Dermis blood vessel endothelial cell (primary cell): ENCODE measurements at places on chromosomes 13 and 19. TPM values are rescaled to one million over a fixed set of nuclear protein-coding genes. Genes with fewer than 3 reads are reported as not detected.

- no peak for DNase-seq
These were observed 216.3 kb upstream of the PRR20A start for GRCh38 chr13:56924401-56924800.

- no peak for DNase-seq
These were observed 489.1 kb downstream of the DIAPH3 start for GRCh38 chr13:59674616-59675015.

DNA sequence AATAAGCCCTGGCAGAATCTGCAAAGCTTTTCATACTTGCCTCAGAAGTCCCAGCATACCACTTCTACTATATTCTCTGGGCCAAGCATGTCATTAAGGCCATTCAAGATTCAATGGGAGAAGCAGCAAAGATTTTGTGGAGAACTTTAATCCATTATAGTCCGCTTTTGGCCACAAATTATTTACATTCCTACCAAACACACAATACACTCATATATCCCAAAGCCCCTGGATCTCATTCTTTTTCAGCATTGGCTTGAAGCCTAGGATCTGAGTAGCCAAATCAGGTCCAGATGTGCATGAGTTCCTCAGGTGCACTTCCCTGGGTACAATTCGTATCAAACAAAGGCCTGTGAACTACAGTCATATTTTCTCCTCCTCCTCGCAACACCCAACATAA is 203.4 kb downstream of the NDFIP2 start:
- no peak for DNase-seq

DNA sequence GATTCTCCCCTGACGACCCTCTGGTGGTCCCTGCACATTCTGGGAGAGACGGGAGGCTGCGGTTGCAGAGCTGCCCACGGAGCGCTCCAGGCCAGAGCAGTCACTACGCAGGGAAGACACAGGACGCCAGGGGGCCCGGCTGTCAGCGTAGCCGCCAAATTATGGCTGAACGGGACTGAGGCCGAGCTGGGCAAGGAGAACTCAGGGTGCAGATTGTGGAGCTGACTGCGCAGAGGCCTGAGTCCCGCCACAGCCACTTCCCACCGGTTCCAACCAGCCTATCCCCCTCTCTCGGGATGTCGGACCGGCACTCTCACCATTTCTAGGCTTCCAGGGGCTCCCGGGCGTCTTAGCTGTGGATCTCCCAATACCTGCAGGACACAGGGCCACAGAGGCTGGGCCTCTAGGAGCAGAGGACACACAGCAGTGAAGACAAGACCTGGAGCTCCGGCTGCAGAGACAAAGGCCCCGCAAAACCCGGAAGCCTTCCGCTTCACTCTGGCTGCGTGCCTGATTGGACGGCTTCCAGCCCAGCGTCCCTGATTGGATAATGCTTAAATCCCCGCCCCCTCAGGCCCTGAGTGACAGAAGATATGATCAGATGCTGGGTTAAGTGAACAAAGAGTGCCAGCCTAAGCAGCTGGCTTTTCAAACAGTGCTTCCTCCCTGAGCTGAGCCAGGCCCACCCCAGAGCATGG is at the start of gene ZNF737:
ZNF737 (minus strand) TSS at position 461 of the 698 bp plus-strand sequence; CDS start at position 320, 141 bp downstream.
- peak; percentile 98 for DNase-seq

GRCh38 chr13:113731192-113732175 is 27.5 kb upstream of the TMEM255B start:
- no peak for DNase-seq

DNA sequence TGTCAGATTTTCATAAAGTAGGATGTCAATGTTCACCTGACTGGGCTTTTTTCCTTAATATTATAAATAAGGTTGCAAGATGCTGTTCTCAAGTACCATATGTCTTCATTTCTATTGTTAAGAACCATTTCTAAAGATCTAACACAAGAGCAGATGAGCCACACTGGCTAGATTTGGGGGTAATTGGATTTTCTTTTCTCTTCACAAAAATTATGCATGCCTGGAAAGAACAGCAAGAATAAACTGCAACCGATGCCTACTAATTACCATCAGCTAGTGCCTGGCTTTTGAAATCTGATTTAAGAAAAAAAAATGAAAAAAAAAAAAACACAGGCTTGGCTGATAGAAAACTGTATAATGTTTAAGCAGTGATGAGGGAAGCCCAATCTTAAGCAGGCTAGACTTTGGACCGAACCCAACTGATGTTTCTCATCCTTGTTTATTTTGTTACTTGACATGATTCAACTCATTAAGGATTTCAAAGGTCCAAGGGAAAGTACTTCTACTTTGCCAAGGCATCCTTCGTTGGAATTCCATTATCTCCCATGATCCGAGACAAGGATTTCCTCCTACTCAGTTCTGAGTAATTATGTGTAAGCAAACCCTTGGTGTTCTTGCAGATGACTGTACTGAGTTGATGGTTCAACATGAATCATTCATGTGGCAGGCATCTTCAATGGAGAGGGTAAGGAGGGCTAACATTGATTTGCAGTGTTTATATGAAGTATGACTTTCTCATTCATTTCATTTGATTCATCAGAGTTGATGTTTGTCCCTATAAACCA is 300.5 kb downstream of the SPRY2 start:
- peak; percentile 87 for DNase-seq

GRCh38 chr13:76383676-76384461 is 502.3 kb downstream of the KCTD12 start:
- peak; percentile 21 for DNase-seq

- no peak for DNase-seq
These were observed 1.7 kb upstream of the ZNF865 start for GRCh38 chr19:55603581-55604292.

DNA sequence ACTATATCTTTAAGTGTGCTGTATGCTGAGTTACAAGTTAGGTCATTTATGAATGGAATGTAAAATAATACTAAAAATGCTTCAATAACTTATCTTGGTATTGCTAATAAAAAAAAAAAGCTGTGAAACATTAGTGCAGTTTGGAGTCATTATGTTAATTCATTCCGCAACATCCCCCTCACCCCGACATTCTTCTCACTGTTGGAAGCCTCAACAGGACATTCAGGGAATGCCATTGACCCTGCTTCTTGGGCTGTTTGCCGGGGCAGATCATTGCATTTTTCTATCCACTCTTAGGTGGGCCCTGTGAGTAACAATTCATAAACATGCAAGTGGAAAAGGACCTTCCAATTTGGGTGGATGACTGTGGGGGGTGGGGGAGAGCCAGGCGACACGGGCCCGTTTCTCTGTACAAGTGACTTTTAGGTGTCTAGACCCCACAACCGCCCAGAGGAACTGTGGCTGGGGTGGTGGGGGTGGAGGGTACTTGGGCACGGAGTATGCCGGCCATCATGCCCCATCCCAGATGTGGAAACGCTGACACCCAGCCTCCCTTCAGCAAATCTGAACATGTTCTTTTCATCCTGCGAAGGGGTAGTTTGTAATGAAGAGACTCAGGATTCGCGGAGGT is 185.9 kb downstream of the ZNF536 start:
- DNase-seq = no peak

The SLITRK6 gene
- total RNA-seq = not detected in 2 replicates

The TLE2 gene
- 21.8 and 25.7 TPM in 2 replicates for total RNA-seq

The MAP2K2 gene
- 152 and 183 TPM in 2 replicates for total RNA-seq

The HTR2A gene
- not detected in 2 replicates for total RNA-seq

The UNC13A gene
- under 0.01 and 0.09 TPM in 2 replicates for total RNA-seq
